Activated CD4-positive, alpha-beta T cell treated with anti-CD3 and anti-CD28 coated beads for 4 hours (primary cell): ENCODE measurements at places on chromosomes 12 and 14.

- DNase-seq = no peak
These were observed 219.3 kb downstream of the CRADD start for GRCh38 chr12:93896427-93896826.

DNA sequence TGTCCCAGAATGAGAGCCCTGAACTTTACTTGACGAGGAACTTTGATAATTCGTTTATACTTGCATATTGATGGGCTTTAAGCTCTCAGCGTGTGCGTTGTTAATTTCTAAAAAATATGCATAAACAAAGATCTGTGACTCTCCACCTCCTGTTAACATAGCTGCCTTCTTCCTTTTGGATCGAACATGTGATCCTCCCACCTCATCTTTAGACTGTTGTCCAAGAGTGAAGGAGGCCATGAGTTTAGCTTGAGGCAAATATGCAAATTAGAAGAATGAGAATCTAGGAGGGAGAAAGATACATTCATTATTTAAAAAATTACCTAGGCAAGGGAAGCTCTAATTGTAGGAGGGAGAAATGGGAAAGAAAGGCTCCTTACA lies 617 bp downstream of the TTC8 start:
- no peak for DNase-seq

- no peak for DNase-seq
These were observed 38.3 kb downstream of the DAO start for GRCh38 chr12:108918206-108918605.

GRCh38 chr14:70398280-70398679 lies 18.6 kb downstream of the SYNJ2BP start:
- no peak for DNase-seq

DNA sequence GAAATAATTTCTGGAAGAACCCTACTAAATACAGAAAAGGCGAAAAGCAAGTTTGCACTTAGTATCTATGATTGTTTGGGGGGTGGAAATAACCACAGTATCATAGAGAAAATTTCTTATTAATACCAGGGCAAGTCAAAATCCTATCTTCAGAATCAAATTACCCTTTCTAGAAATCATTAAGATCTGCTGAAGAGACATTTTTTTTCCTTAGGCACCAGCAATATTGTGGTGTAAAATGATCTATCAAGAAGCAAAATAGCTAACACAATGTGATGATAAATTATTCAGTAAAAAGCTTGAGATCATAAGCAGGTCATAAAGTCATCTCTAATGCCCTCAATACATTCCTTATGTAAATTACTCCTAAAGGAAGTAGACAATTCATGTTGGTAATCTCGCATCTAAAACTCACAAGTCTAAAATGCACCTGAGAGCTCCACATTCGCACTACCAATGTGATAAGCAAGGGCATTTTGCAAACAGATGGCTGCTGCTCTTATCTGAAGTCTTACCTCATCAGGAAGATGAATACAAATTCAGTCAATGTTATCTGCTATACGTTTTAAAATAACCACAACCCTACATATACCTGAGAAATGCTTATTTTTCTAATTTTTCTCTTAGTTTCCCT lies 14.6 kb downstream of the HEATR5A start:
- DNase-seq = no peak

GRCh38 chr12:129938089-129938488 lies 34.3 kb upstream of the TMEM132D start:
- DNase-seq = no peak

DNA sequence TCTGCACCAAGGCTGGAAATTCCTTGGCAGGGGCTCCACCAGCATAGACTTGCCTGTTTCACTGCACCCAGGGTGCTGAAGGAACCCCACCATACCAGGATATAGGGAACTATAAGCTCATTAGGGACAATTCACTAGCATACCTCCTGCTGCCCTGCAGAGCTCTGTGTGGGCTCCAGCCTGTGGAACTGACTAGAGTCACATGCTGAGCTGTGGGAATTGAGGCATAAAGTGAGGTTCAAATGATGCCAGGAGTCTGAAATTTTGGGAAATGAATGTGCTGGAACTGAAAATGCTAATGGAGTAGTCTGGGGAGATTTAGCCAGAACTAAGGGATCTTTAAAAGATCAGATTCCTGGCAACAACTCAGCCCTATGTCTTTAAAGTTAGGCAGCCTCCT lies 7.3 kb upstream of the EMP1 start:
- no peak for DNase-seq

- DNase-seq = no peak
These were observed 71.4 kb downstream of the GNS start for GRCh38 chr12:64687816-64688215.

GRCh38 chr12:32515137-32515873 lies 115.9 kb downstream of the FGD4 start:
- no peak for DNase-seq

- no peak for DNase-seq
These were observed 14.1 kb upstream of the TMEM263 start for GRCh38 chr12:106941481-106942156.

DNA sequence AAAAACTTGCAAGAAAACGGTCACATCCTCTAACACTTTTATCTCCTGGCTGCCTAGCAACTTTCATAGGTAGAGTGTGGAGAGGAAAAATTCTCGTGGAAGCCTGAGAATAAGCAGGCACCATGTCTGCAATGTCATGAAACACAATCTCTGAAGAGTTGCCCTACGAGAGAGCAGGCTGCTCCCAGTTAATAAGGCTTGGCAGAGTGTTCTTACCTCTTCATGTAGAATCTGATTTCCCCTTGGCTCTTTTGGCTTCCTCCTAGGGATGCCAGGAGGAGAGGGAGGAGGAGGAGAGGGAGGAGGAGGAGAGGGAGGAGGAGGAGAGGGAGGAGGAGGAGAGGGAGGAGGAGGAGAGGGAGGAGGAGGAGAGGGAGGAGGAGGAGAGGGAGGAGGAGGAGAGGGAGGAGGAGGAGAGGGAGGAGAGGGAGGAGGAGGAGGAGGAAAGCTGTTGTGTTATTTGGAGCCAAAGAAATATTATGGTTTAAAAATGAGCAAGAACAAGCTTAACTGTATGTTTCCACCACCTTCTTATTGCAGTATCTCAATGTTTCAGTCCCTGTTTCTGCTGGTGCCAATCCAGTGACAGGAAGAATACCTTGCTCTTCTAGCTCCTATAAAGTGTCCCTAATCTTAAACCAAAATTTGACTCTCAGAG lies 52.9 kb downstream of the EGLN3 start:
- DNase-seq = no peak

GRCh38 chr14:52380294-52380693 lies 66.2 kb downstream of the PTGER2 start:
- no peak for DNase-seq

- no peak for DNase-seq
These were observed 272.4 kb downstream of the ACSS3 start for GRCh38 chr12:81350309-81350708.

GRCh38 chr12:3271146-3271545 lies 194.0 kb downstream of the TSPAN9 start:
- DNase-seq = no peak

DNA sequence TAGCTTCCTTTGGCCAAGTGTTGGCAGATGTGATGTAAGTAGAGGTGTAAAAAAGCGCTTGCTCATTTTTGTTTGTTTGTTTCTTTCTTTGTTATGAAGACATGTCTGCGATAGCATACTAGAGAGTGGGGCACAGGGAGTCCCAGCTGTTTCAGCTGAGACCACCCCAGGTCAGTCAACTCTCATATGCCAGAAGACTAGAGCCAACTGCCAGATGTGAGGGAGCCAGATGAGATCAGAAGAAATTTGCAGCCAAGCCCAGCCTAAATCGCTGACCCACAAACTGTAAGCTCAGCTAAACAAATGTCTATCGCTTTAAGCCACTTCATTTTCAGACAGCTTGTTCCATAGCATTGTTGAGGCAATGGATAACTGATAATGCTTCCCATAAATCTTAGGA lies 397.1 kb downstream of the APAF1 start:
- DNase-seq = no peak

GRCh38 chr12:71063087-71063486 lies 94.7 kb downstream of the TSPAN8 start:
- no peak for DNase-seq

GRCh38 chr12:54217774-54218241 lies 29.0 kb upstream of the SMUG1 start:
- DNase-seq = no peak

GRCh38 chr12:51393676-51394545 lies 2.7 kb upstream of the GALNT6 start:
- peak; percentile 65 for DNase-seq

GRCh38 chr14:56333359-56334292 lies 215.4 kb downstream of the PELI2 start:
- no peak for DNase-seq

- DNase-seq = no peak
These were observed 935 bp upstream of the ADSS1 start for GRCh38 chr14:104722938-104723650.

DNA sequence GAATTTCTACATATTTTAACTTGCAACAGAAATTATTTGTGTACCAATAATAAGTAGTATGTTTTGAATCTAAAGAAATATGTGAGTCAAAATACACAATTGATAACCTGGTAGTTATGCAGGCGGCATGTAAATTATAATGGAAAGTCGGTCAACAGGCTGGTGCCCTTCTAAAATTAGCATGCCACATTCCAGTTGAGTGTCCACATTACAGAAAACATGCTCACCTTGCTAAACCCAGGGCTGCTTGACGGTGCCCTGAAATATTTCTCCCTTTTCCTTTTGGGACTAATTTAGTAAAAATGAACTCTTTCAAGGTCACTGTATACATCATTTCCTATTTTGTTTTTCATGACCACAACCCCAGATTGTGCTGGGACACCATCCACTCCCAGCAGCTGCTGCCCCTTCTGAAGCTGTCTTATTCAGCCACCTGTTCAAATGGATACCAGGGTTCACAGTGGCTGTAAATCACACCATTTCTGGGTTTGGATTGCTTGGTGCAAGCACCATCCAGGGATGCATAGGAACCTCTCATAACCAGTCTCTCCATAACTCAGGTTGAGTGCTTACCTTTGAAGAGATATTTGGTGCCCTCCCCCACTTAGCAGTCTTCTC lies 110.6 kb downstream of the ANO6 start:
- no peak for DNase-seq

DNA sequence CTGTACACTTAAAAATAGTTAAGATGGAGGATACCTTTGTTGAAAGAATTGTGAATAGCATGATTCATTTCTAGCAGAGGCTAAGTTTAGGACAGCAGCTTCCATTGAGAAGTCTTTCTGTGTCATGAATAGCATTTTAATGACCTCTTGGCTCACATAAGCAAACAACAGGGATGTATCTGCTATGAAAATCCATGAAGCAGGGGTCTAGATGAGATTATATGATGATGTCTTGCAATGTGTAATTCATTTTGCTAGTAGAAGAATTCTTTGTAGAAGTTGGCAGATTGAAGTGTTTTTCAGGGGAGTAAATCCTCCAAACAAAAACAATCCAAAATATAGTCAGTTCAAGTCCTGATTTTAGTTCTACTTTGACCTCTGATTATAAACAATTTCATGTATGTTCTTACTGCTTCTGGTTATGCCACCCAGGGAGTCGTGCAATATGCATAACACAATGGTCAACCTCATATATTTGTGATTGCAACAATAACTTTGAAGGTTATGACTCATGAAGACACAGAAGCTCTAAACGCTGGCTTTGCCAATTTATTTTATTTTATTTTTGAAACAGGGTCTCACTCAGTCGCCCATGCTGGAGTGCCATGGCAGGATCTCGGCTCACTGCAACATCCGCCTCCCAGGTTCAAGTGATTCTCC lies 6.9 kb upstream of the RD3L start:
- DNase-seq = no peak

DNA sequence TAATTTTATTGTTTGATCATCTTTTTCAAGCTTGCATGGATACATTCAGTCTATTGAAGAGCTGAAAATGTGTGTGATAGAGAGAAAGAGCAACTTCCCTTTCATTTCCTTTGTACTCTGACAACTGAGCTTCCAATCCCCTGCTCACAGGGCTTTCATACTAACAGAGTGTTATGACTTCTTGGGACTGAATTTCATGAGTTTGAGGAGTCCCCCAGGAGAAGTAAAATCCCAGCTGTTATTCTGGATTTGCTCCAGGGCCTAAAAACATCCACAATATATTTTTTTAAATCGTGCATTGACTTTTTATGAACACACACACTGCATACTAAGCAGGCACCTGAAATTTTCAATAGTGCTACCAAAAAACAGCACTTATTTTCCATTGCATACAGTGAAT lies 195.8 kb upstream of the CAND1 start:
- no peak for DNase-seq

DNA sequence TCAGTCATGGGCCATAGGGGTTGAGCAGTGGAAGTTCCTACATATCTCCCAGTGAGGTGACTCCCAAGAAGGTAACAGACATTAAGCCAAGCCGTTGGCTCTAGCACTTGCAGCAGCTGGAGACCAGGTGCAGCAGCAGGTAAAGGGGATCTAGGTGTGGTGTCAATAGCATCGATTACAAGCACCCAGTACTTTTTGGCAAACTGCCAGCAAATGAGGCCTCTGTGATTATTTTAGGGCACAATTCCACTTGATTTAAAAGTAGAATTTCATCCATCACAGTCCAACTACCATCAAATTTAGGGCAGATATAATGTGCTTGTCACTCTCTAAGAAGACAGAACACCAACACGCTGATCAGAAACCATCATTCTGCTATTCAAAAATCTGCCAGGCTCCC lies 224.1 kb upstream of the EGLN3 start:
- no peak for DNase-seq

GRCh38 chr14:23009939-23010726 lies at the start of gene C14orf93:
C14orf93 (minus strand) TSS chr14:23010143; CDS start chr14:22999023, 11,120 bp downstream.
- DNase-seq = peak; percentile 81

DNA sequence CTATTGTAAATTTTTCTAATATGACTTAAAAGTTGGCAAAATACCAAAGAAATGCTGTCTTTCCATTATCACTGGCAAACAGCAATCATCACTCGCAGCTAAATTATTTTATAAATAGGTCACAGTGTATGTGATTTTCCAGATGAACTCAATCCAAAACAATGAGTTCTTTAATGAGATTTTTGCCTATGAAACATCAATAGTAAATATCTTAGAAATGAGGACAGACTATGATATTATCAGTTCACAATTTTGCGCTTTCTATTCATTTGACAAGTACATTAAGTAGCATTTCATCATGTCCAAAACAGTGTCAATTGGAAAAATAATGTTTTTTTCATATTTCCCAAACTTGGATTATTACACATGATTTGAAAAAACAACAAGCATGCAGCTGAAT lies 65.7 kb downstream of the PIK3C2G start:
- DNase-seq = no peak
